ENCODE measurements at places on chromosomes 5 and 9.

- no peak for DNase-seq
These were observed 55.6 kb downstream of the CFAP90 start for GRCh38 chr5:7795306-7795705.

DNA sequence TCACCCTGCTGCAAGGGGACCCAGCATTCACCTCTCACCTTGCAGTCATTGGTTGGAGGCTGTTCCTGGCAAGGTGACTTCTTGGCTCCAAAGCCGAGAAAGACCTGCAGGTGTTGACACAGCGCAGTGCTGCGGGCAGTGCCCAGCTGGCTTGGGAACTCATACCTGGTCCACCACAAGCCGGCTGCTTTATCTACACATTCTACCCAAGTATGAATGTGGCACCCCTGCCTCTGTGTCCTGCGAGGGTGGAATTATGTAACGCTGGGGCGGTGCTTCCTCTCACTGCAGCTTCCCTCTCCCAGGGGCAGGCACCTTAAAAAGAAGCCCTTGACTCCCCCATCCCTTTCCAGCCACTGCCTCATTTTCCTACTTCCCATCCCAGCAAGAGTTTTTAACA, 2.5 kb upstream of the ZMYND19 start:
- DNase-seq, result no peak

DNA sequence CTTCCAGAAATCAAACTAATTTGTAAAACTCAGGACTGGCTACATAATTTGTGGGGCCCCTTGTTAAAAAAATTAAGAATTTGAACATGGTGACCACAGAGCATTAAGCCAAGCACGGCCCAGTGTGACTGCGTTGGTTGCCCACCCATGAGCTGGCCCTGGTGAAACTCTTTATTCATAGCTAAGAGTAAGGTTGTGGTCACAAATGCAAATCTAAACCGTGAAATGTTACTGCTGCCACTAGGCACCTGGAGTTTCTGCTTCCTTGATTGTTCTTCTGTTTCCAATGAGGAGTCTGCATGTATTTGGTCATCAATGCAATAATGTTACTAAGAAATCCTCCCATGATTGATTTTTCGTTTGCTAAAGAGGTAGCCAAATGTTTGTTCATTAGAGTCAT, 4.2 kb downstream of the GCNT1 start:
- DNase-seq, result no peak

- no peak for DNase-seq
These were observed 17.0 kb downstream of the PTPDC1 start for GRCh38 chr9:94101162-94101853.

DNA sequence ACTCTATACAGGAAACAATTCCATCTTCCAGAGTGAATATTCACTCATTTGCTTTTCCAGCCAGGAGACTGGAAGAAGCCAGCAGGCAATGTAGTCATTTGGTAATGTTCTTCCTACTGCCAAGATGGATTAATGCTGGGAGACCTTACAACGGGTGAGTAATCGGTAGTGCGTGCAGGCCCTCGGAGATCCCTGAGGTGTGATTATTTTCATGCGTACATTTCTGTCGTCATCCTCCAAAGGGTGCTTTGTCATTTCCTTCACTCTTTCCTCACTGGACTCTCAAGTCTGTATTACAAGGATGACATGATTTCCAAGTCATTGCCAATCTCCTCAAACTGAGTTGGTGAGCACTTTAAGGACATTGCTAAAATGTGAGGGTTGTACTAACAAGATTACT, 263.5 kb downstream of the CWC27 start:
- no peak for DNase-seq

- DNase-seq, result no peak
These were observed 164.8 kb upstream of the MSX2 start for GRCh38 chr5:174559566-174560090.

DNA sequence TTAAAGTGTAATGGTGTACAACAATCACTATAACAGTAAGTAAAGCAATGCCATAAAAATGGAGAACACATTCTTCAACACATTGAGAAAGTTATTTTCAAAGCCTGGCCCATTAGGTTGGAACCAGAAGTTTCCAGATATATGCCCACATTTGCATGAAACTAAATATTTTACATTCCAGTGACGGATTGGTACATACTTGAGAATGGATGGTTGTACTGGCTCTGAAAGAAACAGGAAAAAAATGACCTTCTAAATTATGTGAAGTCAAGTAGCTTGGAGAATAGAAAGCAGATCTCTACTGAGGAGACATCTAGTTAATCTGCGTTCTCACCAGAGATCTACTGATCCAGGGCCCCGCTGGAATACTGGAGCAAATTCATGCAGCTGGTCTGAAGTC, 1037.0 kb downstream of the NR2F1-AS1 start:
- no peak for DNase-seq

- no peak for DNase-seq
These were observed 18.3 kb upstream of the TNFSF15 start for GRCh38 chr9:114824110-114824509.

DNA sequence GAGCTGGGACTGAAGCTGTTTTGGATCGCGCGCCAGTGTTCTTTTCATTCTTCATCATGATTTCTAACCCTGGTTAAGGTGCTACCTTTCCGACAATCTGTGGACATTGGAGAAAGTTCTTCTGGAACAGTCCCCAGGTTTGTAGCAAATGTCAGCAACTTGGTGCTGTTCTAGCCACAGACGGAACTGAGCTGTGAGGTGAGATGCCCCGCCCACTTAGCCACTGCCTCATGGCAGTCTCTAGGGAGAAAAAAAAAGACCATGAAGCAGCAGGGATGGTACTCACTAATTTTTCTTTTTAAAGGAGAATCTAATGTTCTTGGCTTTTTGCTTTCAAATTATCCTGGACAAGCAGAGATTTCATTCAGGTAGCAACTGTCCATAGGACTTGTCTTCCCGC, 72.1 kb upstream of the STK32A start:
- peak; percentile 11 for DNase-seq

GRCh38 chr5:102048940-102049339, 247.1 kb downstream of the SLCO4C1 start:
- no peak for DNase-seq

GRCh38 chr9:130149654-130150286, 22.4 kb upstream of the NCS1 start:
- DNase-seq, result no peak

DNA sequence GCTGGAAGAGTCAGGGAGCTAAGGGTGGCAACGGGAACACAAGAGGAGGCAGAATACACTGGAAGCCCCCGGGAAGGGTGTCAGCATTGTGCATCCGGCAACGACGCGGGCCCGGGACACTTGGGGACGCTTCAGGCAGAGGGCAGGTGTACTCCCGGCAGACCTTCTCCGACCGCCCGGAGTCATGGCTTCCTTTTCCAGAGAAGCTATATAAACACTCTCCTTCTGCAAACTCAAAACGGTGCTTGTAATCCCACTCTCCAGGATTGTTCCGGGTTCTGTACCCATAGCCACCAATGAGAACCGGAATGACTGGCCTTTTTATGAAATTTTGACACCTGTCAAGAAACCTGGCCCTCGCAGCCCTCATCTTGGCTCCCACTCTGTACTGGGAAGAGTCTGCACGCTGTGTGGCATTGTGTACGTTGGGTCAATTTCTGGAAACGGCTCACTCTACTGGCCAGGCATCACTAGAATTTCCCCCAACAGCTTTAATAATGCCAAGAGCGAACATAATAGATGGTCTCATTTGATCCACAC, 462 bp upstream of the MCC start:
- no peak for DNase-seq

DNA sequence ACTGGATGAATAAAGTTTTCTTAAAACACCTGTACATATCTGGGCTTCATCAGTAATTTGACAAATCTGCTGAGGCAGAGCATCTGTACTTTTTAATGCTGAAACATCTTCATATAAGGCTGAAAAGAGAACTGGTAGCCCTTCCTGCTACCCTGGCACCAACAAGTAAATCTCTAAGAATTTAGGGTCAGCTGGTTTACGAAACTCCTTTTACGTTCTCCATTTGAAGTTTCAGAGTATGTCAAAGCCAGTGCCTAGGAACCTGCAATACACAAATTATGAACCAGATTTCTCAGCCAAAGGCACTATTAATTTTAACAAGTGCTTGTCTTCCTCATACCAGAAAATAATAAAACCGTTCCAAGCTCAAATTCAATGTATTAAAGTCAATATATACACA, 3.8 kb downstream of the ZFAND5 start:
- no peak for DNase-seq

DNA sequence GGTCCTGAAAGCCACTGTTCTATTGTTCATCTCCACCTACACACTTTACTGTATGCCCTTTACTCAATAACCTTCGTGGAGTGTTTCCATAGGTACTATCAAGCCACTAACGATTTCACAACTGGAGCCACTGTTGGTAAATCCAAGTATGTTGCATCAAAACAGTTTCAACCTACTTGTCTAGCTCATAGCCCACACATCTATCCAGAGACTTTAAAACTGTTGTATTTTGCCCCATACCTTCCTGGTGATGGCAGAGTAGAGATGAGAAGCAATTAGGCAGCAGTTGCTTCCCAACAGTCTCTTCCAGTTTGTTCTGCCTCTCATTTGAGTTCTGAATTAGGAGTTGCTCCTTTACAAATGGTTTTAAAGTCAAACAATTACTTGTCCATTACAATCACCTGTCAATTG, 607 bp downstream of the FAXDC2 start:
- no peak for DNase-seq

- no peak for DNase-seq
These were observed 119.8 kb downstream of the ENTREP1 start for GRCh38 chr9:69444791-69445190.

GRCh38 chr9:134407121-134407779, 81.0 kb downstream of the RXRA start:
- peak; percentile 59 for DNase-seq

GRCh38 chr9:127539259-127539981, 72.7 kb upstream of the STXBP1 start:
- no peak for DNase-seq

DNA sequence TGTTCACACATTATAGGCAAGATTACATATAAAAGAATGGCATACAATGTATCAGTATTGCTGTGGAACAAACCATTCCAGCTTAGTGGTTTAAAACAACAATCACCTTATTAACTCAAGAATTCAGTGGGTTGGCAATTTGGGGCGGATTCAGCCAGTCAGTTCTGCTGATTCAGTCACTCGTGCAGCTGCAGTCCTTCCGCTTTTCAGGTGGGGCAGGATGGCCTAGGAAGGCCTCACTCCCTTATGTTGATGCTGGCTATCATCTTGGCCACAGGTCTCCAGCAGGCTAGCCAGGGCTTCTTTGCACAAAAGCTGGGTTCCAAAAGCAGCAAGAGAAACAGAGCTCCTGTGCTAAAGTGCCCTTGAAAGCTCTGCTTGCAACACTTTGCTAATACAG, 150.6 kb downstream of the MCTP1 start:
- peak; percentile 28 for DNase-seq

- no peak for DNase-seq
These were observed 124.2 kb upstream of the ATP10B start for GRCh38 chr5:160976181-160976580.

DNA sequence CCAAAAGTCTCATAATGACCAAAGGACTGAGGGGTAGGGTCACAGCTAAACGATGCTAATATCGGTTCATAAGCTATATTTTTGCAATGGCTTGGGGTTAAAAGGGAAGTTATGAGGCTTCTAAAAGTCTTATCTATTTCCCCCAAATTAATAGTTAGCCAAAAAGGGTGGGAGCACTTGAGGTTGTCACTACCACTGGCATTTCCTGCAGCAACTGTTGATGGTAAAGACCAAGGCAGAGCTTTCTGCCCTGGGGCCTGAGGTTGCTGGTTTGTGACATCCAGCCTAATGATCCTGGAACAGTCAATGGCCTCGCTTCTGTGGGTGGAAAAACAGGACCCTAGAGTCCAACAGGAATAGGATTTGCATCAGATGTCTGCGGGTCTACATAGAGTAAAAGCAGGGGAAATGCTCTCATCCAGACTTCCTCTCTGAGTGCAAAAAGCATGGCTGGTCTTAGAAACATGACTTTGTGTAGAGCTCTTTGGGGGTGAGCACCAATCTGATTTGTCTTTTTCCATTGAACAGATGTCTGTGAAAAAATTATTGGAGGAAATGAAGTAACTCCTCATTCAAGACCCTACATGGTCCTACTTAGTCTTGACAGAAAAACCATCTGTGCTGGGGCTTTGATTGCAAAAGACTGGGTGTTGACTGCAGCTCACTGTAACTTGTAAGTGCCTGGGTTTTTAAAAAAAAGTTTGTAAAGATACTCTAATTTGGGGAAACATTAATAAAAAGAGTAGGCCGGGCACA, 2.7 kb downstream of the GZMA start:
- DNase-seq, result no peak

DNA sequence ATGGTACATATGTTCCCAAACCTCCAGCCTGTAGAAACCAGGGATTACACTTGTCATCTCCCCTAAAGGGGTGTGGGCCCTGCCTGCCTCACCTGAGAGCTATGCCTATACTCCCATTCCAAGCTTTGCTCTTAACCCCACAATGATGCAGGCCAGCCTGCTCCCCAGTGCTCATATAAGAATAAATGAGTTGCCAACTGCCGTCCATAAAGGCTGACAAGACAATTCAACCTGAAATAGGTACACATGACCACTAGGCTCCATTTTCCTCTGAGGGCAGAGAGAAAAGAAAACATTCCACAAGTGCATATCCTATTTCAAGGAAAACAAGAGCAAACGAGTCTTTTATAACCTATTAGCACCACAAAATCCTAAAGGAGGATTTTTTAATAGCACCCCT, 28.4 kb downstream of the SKP1 start:
- no peak for DNase-seq

DNA sequence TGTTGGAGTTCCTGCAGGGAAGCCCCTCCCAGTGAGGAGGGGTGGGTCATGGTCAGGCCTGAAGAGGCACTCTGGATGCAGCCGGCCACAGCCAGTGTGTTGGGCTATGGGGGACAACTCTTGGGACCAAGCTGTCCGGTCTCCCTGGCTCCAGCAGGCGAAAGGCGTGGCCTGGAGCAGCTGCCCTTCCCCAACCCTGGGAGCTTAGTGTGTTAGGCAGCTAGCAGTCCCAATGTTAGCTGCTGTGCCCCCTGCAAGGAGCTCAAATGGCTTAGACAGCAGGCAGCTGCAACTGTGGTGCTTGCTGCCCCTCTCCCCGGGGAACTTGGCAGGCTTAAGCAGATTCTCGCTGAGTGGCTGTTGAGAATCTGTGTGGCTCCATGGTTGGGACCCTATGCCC, 67.5 kb upstream of the ACTBL2 start:
- DNase-seq, result no peak

DNA sequence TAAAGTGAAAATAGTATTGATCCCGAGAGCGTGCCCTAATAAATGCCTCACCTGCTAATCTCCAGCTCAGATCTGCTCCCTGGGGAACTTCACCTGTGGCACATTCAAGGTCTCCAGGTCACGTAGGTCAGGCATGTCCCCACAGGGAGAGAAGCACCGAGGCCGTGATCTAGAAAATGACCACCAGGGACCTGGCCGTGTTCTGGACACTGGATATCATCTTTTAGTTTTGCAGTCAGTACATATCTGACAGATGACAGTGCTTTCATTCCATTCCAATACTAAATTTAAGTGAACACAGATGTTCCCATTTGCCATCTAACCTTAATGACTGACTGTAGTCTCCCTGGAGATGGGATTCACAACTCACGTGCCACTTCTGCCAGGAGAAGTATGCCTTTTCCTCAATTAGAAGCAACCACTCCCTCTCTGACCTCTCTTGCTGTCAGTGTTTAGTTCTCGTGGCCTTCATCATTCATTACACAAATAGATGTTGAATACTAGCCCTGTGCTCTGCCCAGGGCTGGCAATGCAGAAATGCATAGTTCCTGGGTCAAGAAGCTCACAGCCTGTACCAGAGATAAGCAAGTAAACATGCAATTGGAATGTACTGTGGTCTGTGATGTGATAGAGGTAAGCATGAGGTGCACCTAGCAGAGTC, 276.5 kb downstream of the NTRK2 start:
- DNase-seq, result no peak

Measured in small intestine (tissue), 16 donors.